ENCODE measurements at places on chromosomes 6 and 20.

DNA sequence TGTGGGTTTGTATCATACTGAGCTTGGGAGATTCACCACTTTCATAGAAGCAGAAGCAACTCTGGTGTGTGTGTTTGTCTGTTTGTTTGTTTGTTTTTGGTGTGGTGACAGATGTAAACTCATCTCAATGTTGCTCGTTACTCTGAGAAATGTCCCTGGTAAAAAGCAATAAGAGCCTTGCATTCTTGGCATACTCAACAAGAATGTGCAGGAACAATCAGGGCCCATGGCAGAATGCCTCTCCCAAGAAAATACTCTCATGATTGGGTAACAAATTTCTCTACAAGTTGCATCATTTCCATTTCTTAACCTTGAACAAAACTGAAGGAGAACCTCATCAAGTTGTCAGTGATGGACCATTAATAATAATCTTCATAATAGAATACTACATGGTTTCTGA lies 43.0 kb upstream of the PKHD1 start:
- DNase-seq: no peak

DNA sequence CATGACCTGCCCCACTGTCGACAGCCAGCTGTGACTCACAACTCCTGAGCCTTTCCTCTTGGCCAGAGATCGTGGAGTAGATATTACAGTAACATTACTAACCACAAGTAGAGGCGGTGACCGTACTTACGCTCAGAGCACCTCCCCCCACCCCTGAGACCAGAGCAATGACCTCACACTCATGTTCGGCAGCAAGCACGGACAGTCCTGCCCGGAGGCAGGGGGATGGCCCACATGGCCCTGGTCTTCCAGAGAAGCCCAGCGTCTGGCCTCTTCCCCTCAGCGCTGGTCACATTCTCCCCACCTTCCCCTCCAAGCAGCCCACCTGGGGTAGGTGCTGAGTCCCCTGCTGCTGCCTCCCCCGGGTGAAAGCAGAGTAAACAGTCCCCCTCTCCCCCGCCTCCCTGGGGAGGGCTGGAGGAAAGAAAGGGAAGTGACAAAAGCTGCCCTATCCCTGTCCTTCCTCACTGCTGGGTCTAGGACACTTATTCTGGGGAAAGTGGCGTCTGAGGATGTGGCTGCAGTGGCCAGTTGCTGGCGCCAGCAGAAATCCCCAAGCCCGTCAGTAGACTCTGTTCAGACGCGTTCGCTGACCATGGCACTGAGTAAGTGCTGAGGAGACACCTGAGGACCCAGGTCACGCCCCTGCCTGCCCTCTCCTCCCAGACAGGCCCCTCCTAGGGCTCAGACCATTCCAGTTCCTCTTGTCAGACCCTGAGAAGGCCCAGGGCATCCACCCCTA lies 68.5 kb downstream of the MRPL14 start:
- DNase-seq: no peak

DNA sequence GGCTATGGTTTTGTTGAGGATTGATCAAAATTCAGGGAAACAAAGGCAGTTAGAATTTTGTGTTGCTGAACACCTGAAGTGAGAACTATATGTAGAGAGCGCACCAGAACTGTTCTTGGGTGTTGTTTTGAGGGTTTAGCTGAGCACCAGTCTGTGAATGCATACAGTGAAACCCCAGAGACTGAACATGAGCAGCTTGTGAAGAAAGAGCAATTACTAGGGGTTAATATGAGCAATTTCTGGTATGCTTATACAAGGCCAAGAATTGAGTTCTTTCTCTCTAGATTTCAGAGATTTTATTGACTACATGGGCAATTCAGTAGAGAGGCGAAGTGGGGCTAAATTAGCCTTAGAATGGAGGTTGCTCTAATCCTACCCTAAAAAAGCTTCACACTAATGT lies 93.9 kb downstream of the CD2AP start:
- no peak for DNase-seq

- DNase-seq: peak; percentile 44
These were observed 64.4 kb downstream of the TRERF1 start for GRCh38 chr6:42387336-42387735.

- DNase-seq: no peak
These were observed 97.6 kb upstream of the STMND1 start for GRCh38 chr6:17004269-17004668.

- no peak for DNase-seq
These were observed 75.3 kb upstream of the RIPOR2 start for GRCh38 chr6:25010902-25011625.

- no peak for DNase-seq
These were observed 14.7 kb downstream of the LRRC73 start for GRCh38 chr6:43495409-43495941.

- DNase-seq: no peak
These were observed 19.4 kb downstream of the GPX6 start for GRCh38 chr6:28496099-28496779.

GRCh38 chr6:142810952-142811514 lies 133.9 kb downstream of the HIVEP2 start:
- DNase-seq: no peak

- peak; percentile 59 for DNase-seq
These were observed at the start of gene C6orf62 for GRCh38 chr6:24719125-24719971. TSS of gene C6orf62 (minus strand) at chr6:24719154. CDS start at chr6:24718668, 486 bp downstream.

DNA sequence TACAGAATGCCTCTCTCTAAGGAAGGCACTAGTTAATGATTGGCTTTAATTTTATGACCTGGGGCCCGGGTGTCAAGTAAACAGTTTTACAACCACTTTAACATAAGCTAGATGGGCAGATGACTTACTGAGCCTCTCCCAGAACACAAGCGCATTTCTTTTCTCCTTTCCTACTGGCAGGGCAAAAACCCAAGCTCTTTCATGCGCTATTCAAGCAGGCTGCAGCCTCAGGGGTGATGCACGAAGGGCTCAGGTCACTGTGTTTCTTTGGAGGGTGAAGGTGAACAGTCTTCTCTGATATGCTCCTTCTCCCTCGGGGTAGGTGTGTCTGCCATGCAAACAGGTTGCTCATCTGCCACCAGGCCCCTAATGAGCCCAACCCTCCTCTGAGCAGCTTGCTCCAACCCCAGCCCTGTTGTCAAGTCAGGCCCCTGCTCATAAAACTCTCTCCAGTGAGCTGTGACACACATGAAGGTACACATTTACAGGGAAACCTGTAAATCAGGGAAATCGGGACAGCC lies 73.5 kb upstream of the CDH4 start:
- DNase-seq: no peak

GRCh38 chr6:105925706-105926105 lies 160.4 kb upstream of the PRDM1 start:
- DNase-seq: no peak

GRCh38 chr6:144901412-144901811 lies 616.3 kb downstream of the UTRN start:
- DNase-seq: no peak

DNA sequence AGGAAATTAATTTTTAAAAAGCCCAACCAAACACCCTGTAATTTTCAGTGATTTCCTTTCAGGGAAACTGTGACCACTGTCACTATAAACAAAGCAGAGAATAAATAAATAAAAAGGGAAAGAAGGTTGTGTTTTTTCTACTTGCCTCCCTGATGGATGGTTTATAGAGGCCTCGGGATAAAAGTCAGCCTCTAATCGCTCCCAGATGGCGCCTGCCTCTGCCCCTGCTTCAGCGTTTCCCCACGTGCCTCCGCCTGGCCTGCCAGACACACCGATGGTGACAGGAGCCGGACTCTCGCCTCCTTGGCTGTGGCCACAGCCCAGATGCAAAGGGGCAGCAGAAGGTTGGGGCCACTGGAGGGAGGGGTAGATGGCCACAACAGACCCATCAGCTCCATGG lies 327.7 kb downstream of the CDC5L start:
- no peak for DNase-seq

GRCh38 chr6:135722679-135723078 lies 128.8 kb upstream of the PDE7B start:
- peak; percentile 11 for DNase-seq

DNA sequence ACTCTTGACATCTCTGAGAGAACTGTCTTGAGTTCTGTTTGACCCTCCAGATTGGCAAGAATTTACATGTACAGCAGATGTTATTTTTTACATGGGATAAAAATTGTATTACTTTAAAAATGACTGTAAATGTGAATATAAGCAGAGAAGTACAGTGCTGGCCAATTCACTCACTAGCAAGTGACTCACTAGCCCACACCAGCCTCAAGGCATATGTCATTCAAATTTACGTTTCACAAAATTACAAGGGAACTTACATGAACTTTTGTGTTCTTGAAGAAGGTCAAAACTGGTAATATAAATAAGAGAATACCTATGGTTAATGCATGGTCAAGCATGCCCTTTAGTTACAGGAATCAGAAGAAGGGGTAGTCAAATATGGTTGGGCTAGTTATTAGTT lies 54.0 kb upstream of the HMGCLL1 start:
- DNase-seq: no peak

DNA sequence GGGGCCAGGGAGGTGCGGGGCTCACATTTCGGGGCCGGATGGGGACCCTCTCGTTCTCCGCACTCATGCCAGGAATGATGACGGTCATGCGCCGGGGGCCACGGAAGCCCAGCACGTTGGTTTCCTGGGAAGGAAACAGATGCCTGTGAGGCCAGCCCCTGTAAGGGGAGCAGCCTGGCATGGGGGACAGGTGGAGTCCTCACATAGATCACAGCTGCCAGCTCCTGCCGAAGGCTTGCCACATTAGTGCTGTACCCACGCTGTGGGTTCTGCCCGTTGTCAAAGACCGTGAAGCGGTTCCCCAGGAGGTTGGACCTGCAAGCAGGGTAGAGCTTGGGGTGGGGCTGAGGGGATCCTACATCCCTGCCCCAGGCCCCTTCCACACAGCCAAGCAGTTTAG lies 6.7 kb upstream of the TEAD3 start:
- no peak for DNase-seq

GRCh38 chr20:33846291-33846935 lies 35.3 kb downstream of the CHMP4B start:
- no peak for DNase-seq

DNA sequence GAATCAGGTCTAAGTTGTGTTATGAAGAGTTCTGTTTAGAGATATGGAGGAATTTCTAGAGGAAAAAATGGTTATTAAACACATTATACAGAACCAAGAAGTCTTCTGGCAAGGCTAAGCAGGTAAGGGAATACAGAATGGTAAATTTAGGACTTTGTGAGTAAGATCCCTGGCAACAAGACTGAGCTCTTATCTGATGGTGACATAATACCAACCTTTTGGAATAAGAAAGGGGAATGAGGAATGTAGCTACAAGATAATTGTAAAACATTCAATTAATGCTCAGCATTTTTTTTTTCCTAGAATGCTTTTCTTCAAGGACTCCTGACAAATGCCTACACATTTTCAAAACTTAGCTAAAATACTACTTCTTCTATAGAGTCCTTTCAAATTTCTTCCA lies 51.8 kb downstream of the CYB5R4 start:
- no peak for DNase-seq

- DNase-seq: no peak
These were observed 1.9 kb upstream of the NR2E1 start for GRCh38 chr6:108163644-108164542.

DNA sequence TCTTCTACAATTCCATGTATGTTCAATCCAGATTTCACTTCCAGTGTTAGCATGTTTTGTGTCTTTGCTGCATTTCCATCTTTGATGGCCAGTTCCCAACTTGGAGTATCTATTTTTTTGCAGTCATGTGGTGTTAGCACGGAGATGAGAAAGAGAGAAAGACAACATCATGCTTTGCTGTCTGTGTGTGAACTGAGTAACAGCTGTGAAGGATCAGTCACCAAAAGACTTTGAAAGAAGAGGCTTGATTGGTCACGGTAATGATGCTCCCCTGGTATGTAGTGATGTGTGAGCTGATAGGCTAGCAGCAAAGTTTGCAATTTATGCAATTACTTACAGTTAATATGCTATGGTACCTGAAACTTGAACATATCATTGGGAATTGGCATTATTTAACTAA lies 731.3 kb upstream of the NRSN1 start:
- DNase-seq: no peak

DNA sequence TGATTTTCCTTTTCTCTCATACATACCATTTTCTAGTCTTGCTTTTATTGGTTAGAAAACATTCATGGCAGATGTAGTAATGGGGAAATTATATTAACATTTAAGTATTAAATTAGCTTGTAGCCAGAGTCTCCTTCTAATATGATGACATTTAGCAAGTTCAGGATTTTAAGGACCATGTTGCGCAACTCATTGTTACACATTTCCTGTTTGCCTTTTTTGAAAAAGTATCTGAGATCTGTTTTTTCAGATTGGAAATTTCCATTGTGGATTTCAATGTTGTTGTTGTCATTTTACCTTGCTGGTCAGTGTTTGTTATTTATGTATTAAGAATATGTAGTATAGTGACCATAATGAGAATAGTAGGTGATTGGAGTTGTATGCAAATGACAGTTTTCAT lies 38.7 kb downstream of the CDKAL1 start:
- DNase-seq: no peak

- peak; percentile 3 for DNase-seq
These were observed 43.1 kb upstream of the FOXP4 start for GRCh38 chr6:41502917-41503671.

DNA sequence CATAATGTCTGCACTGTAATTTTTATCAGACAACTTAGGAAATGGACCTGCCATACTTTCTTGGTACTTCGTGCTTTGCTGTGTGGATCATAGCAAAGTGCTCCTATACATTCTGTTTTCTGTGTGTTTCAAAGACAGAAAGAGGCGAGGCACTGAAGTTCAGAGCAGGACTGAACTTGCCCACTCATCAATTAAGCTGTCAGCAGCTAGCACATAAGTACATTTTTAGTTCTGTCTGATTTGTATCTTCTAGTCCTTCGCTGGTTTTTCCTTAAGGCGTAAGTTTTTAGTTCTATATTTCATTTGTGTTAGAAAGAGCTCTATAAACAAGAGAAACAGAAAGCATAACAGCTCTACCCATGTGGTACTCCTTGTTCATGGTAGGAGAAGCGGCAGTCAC lies 42.1 kb downstream of the MAP3K4 start:
- DNase-seq: no peak

DNA sequence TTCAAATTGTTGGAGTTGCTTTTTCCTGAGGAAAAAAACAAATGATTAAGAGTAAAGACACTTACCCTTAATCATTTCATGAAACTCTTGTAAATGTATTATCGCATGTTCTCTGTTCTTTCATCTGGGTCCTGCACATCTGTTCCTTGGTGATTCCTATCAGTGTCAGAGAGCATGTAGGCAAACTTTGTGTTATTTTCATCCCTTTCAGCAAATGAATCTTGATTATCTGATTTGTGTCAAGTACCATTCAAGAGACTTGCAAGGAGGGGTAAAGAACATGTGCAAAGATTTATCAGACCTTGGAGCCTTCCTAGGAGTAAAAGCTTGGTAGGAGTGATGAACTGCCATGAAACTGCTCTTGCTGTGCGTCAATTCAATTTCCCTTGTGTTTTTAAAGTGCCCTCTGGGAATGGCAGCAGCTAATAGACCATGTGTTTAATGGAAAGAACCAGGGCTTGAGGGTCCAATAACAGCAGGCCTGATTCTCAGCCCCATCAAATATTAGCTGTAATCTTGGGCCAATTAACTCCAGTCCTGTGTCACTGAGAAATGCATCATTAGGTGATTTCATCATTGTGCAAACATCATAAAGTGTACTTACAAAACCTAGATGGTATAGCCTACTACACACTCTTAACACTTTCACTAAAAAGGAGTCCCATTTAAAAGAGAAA lies 118.9 kb upstream of the CEP85L start:
- DNase-seq: no peak

GRCh38 chr20:50654904-50655303 lies 36.4 kb downstream of the RIPOR3 start:
- no peak for DNase-seq

- DNase-seq: no peak
These were observed 13.0 kb downstream of the ZC3H12D start for GRCh38 chr6:149471801-149472200.

- DNase-seq: no peak
These were observed 8.7 kb downstream of the TRIM38 start for GRCh38 chr6:25971187-25971821.
